Thoracic aorta (tissue), 2 donors: ENCODE measurements at places on chromosomes 7 and 10.

GRCh38 chr7:1925349-1925748 lies 255.3 kb downstream of the ELFN1 start:
- no peak for DNase-seq

GRCh38 chr10:14325325-14325955 lies 5.3 kb downstream of the FRMD4A start:
- DNase-seq = peak; percentile 3

DNA sequence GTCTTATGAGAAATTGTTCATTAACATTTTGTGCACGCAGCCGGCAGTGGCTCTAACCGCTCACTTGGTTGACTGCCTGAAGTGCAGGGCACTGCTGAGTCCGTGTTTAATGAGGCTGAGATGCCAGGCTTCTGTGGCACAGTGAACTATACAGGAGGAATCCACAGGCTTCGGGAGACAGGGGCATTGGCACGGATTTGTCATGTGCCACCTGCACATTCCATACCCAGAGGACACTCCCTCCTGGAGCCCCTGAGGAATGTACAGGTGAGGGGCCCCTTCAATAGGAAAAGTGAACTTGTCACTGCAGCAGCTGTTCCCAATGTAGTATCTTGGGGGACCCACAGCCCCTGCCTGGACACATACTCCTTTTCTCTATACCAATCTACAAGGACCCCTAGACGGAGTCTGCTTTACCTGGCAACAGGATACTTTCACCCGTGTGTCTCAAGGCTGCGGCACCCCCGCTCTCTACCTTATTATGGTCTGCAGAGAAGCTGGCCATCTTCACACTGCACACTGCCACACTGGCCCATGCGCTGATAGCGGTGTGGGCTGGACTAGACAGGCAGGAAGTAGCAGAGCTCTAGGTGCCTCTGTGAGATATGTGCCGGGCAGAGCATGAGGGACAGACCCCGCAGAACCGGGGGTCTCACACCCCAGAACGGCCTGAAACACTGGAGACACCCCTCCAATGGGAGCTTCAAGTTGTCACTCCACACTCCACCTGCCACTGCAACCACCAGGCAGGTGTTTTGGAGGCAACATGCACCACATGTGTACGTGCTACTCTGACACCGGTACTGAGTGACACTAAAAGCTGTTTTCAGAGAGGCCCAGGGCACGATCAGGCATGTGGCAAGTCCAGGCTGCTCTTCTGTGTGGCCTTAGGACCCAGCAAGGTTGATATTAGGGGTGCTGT lies 71.4 kb upstream of the RHEB start:
- no peak for DNase-seq

DNA sequence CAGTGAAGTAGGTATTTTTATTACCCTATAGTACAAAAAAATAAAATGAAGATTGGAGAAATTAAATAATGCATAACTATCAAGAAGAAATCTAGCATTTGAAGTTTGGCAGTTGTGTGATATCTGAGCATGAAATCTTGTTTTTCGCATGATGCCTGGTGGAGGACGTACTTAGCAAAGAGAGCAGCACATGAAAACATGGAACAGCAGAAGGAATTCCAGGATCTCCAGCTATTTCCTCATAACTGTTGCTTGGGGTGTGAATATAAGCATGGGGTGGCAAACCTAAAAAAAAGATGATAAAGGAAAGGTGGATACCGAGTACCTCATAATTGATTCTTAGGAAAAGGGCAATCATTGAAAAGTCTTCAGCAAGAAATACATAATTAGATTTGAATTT lies 174.3 kb upstream of the FAM3C start:
- no peak for DNase-seq
